ENCODE measurements at places on chromosomes 4 and X.

GRCh38 chr4:147950261-147950660 is 218.4 kb downstream of the ARHGAP10 start:
- DNase-seq, result no peak

- no peak for DNase-seq
These were observed 10.1 kb downstream of the ELF4 start for GRCh38 chrX:130100180-130100579.

GRCh38 chr4:47239649-47240048 is 208.3 kb downstream of the GABRB1 start:
- DNase-seq, result no peak

GRCh38 chrX:136810493-136810892 is 29.8 kb upstream of the ARHGEF6 start:
- DNase-seq, result no peak

DNA sequence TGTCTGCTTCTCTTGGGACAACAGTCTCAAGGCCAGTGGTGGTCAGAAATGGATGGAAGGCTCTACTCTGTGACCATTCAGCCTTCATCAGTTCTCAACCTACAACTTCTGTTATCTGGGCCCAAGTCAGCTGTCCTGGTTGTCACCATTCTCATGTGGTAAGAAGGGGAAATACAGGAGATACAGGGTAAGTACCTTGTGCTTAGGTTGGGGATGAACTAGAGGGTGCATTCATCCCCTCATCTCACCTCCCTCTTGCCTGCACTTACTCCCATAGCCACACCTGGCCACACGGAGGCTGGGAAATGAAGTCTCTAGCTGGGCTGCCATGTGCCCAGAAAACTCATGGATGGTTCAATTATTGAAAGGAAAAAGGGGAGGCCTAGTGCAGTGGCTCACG is 44.9 kb downstream of the FAM184B start:
- DNase-seq, result no peak

DNA sequence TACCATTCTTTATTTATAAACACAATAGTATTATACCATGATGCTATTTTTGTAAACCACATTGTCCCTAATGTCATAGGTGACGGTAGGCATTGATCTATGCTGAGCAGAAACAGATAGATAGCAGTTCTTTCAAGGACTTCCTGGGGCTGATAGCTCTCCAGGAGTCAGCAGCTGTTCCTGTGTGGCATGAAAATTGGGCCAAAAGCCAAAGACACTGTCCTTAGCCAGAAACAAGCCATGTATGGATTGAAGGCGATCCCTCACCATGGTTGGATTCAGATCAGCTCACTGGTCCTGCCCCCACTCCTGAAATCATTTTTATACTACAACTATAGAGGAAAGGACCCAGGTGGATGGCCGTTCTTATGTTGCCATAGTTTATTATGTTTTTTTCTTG is 53.6 kb downstream of the DDX60 start:
- no peak for DNase-seq

DNA sequence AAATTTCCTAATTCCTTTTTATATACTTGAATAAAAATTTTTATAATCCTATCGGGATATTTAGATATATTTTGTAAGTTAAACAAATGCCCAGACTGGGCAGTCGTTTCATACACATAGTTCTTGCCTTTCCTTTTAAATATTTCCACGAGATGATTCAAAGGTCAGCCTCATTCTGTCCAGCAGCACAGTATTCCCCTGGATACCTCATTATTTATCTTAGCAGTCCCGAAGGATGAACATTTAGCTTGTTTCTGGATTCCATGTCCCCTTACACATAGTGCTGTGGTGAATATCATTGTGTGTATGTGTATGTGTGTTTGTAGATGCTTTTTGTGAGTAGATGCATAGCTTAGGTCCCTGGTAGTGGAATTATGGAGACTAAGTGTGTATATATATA is 38.3 kb downstream of the RAPGEF2 start:
- no peak for DNase-seq

DNA sequence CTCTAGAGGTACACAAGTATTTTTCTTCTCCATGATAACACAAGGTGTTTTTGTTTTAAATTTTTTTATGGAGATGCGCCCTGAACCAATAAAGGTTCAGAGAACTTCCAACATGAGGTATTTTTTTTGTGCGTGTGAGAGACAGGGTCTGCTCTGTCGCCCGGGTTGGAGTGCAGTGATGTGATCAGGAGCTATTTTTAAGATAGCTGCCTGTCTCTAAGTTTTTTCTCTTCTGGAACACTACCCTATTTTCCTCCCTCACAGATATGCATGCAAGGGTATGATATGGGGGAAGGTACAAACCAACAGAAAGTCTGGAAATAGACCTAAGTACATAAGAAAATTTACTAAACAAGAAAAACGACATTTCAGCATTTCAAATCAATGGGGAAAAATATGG is 3.0 kb downstream of the GCNA start:
- DNase-seq, result no peak

DNA sequence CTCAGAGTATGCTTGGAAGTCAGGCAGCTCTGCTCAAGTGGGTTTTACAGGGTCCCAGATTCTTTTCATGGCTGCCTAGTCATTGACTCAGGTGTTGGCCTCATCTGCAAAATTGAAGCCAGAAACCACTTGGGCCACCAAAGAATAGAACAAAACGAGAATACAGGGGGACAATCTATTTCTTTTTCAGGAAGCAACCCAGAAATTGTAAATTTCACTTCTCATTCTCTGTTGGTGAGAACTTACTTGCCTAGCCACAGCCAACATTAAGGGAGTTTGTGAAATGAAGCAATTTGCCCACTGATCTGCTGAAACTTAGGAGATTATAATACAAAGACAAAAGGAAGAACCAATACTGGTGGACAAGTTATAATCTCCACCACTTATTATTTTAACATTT is 8.6 kb upstream of the TKTL2 start:
- DNase-seq, result no peak

DNA sequence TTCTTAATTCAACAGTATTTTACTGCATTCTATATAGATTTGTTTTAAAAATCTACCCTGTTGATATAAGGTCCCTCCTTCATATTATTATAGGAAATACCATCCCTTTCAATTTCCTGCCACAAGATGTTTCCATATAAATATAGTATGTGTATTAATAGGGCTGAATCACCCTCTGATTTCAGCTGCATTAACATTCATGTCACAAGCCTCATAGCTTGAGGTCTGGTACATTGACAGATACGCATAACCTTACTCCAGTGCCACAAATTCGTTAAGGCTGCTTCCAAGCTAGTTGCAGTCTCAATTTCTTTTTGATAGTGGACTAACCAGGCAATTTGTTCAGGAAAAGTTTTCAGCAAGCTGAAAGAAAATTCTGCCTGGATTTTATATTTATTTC is 128.4 kb downstream of the KLHL34 start:
- no peak for DNase-seq

- no peak for DNase-seq
These were observed 77.4 kb downstream of the MBNL3 start for GRCh38 chrX:132411310-132411977.

GRCh38 chr4:148481636-148482035 is 39.4 kb upstream of the NR3C2 start:
- DNase-seq, result no peak

- no peak for DNase-seq
These were observed 1291.0 kb downstream of the ARAP2 start for GRCh38 chr4:34953145-34953799.

DNA sequence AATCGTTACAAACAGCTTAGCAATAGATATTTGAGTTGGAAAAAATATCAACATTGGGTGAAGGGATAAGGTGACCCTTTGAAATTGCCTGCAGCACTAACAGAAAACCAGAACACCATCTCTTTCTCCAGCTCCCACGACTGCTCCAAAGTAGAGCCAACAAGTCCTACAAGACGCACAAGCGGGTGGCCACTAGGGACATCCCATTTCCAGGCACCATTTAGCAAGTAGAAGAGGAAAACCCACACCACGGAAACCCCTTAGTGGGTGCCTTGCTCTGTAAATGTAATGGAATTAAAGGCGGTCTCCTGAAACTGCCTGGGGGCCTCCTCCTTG is 1.9 kb downstream of the ARHGAP6 start:
- DNase-seq, result no peak

DNA sequence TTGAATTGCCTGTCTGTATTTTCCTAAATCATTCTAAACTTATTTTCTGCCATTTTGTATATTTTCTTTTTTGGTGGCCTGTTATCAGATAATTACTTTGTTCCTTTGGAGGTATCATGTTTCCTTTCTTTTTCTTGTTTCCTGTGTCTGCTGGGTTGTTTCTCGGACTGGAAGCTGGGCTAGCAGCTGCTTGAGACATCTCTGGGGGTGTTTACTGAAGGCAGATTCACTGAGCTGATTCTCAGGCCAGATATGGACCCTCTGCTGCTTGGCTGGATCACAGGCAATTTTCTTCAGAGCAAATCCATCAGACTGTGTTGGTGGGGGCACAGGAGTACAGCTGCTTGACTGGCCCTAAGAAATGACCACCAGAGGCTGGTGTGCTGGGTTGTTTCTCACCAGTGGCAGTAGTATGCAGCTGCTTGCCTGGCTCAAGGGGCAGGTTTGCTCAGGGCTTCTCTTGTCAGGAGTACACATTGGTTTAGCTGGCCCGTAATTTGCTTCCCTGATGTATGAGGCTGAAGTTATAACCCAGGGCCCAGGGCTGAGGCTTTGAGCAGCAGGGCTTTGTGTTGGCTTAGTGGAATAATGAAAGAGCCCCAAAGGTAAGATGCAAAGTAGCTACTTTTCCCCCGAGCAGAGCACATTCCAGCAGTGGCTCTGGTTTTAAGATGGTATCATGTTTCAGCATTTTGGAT is 680.6 kb downstream of the TECRL start:
- no peak for DNase-seq

DNA sequence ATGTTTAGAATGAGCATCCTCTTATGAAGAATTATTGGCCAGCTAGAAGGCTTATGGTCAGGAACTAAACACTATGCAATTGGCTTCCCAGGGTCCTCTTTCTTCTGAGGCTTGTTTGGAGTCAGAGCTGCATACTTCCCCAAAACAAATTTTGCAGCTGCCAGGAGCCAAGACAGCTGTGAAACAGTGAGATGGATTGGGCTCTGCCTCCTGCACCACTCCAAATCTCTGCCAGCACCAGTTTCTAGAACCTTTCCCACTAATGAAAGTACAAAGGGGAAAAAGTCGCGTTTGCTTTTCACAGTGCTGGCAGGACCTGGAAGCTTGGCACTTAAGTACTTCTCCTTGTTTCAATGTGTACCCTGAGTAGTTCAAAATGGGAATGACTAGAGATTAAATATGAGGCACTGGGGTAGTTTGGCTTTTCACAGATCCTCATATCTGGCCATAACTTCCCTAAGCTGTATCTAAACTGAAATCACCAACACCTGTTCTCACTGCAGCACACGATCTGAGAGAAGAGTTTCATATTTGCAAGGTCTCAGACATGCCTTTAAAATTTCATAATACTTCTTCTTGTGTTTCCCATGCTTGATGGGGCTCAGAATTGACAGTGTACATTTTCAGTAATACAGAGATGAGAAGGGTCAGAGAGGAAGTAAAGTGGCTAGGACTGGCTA is 20.7 kb upstream of the AR start:
- no peak for DNase-seq

- no peak for DNase-seq
These were observed 5.5 kb downstream of the RPS6KA6 start for GRCh38 chrX:84182516-84182915.

DNA sequence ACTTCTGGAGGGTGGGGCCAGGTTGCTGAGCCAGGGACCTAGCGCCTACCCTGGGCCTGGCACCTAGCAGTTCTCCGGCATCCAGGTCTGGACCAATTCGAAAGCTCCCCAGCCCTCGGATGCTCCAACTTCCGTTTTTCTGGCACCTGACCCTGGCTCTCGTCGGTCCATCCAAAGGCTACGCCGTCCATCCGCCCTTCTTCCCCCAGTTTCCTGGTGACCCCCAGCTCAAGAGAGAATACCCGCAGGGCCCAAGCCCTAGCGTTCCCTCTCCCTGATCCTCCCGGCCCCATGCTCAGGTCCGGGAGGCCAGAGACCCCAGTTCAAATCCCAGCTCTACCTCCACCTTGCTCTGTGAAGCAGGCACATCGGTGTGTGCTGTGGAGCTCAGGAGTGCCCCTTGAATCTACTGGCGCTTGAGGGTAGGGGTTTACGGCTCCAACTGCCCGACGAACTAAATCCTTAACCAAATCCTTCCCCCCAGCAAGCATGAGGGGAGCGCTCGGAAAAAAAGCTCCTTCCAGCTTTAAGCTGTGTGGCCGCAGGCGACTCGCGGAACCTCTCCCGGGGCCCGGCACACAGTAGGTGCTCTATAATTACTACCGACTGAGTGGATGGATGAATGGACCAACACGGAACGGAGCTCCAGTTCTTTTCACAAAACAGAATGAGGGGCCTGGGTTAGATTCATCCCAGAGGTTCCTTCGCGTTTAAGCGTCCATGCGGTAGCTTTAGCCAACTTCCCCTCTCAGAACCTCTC is 1.1 kb downstream of the CRMP1 start:
- no peak for DNase-seq

- no peak for DNase-seq
These were observed 82.0 kb downstream of the HAUS3 start for GRCh38 chr4:2159931-2160330.

DNA sequence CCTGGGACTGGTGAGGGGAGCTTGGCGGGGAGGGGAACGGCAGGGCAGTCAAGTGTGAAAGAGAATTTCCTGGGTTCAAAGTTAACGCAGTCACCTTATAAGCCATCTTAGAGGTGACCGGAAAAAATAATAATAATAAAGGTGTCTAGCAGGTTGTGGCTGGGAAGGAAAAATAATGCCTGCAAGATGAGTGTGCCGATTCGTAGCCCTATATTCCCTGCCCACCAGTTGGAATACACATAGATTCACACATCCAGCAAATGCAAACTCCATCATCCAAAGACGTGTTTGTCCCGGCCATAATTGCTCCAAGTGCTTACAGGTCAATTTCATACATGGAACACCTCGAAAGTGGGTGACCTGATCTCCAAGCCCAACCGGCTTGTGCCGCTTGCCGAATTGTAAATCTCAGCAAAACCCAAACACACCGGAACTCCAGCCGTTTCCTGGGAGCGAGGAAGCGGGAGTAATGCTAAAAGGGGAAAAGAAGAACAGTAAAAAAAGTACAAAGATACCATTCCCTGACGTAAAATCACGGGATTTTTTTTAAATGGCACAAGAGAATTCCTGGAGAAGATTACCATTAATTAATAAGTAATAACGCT is 1.3 kb upstream of the FAT1 start:
- no peak for DNase-seq

DNA sequence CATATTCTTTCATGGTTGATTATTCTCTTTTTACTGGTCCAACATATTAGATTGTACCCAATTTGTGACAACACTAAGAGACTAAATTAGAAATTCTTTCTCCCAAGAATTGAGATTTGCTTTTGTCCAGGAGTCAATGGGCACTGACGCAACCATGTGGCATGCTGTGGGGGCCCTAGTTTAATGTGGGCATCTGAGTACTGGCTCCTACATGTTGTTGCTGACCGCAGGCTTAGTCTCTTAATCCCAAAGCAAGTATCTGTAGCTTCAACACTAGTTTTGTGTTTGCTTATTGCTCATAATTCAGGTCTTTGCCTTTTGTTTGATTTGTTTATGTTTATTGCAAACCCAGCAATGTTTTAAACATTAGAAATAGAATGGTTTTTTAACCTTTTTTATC is 263.4 kb upstream of the NDST4 start:
- DNase-seq, result no peak
